ENCODE measurements at places on chromosomes 11 and 22.

- DNase-seq: no peak
These were observed 108.5 kb upstream of the USP47 start for GRCh38 chr11:11733246-11733747.

- DNase-seq: no peak
These were observed 214.0 kb upstream of the SYN3 start for GRCh38 chr22:33272180-33272579.

DNA sequence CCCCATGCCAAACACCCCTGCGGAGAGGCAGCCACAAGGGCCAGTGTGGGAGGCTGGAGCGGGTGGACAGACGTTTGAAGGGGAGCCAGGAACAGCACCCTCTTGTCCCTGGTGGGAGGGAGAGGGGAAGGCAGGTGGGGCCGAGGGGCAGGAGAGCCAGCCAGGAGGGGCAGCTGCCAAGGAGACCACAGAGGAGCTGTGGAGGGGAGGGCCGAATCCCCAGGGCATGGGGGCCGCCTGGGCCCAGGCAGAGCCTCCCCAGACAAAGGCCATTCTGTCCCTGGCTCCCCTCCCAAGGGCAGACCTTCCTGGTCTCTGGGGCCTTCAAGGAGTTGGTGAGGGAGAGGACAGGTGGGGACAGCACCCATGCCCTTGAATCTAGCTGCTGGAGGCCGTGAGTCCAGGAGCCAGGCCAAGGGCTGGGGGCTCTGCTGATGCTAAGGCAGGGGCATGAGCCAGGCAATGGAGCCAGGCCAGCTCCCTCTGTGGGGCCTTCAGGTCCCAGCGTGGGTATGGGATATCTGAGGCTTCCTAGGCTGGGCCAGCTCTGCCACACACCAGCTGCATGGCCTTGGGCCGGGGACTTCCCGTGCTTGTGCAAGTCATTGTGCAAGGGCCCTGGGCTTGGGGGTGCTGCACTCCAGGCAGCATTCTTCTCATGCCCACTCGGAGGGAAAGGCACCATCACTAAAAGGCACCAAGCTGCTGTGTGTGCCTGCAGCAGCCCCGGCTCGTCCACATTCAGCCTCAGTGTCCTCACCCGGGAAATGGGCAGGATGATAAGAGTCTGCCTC, 11.4 kb downstream of the EMID1 start:
- DNase-seq: peak; percentile 33

DNA sequence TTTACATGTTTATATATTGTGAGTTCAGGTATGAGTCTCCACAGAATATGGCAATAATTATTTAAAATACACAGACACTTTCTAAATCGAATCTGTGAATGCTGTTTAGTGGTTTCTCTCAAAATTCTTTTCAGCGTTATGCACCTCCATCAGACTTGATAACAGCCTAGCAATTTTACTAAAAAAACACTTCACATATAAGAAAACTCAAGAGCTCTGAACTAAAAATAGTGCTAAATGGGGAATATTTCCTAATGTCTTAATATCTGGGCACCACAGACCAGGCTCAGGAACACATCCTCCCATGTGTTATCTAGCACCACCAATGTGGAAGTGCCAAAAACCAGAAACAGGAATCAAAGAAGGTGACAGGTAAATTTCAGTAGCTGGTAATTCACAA, 47.9 kb downstream of the ARHGAP32 start:
- no peak for DNase-seq

DNA sequence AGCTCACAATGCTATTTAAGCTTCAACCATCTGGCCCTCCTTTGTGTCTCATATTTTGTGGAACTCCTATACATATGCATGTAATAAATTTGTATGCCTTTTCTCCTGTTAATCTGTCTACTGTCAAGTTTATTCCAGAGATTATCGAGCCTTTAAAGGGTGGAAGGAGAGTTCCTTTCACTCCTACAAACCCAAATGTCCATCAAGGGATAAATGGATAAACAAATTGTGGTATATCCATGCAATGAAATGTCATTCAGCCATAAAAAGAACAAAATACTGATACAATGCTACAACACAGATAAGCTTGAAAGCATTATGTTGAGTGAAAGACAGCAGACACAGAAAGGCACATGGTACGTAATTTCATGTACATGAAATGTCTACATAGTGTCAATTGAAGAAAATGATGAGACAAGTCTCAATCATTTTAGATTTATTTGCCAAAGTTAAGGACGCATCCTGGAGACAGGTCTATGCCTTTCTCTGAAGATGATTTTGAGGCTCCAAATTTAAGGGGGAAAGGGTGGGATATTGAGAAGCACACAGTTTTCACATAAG, 17.7 kb upstream of the FEZ1 start:
- DNase-seq: no peak

DNA sequence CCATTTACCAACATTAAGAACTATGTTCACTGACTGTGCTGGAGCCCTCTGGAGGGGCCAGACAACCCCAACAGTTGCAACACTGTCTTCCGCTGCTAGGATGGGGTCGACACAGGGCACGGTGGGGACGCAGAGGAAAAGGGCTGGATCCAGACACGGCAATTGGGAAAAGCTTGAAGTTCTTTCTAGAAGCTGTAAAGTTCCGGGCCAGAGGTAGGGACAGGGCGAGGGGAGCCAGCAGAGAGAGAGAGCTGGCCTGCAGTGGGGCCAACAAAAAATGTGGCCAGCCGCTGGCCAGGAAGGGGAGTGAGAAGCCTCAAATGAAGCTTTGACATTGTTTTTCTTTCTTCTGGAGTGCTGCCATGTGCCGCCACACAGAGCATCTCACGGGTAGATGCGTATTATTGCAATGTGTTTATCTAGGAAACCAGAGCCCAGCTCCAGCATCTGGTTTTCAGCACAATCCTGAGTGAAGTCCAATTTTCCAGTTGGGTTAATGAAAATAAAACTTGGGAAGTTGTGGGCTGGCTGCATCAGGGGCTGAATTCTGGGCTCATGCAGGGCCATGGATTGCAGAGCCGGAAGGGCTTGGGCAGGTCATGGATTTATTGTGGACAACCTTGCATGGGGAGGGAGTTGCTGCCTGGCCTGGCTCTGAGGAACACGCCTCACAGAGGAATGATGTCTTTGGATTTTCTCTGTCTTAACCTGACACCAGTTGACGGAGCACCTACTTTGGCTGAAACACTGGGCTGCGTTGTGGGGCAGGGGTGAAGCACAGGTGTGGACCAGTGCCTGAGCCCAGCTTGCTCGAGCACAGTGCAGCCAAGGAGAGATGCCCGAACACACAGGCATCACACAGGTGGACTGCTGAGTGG, 67.6 kb upstream of the AMPD3 start:
- peak; percentile 86 for DNase-seq

DNA sequence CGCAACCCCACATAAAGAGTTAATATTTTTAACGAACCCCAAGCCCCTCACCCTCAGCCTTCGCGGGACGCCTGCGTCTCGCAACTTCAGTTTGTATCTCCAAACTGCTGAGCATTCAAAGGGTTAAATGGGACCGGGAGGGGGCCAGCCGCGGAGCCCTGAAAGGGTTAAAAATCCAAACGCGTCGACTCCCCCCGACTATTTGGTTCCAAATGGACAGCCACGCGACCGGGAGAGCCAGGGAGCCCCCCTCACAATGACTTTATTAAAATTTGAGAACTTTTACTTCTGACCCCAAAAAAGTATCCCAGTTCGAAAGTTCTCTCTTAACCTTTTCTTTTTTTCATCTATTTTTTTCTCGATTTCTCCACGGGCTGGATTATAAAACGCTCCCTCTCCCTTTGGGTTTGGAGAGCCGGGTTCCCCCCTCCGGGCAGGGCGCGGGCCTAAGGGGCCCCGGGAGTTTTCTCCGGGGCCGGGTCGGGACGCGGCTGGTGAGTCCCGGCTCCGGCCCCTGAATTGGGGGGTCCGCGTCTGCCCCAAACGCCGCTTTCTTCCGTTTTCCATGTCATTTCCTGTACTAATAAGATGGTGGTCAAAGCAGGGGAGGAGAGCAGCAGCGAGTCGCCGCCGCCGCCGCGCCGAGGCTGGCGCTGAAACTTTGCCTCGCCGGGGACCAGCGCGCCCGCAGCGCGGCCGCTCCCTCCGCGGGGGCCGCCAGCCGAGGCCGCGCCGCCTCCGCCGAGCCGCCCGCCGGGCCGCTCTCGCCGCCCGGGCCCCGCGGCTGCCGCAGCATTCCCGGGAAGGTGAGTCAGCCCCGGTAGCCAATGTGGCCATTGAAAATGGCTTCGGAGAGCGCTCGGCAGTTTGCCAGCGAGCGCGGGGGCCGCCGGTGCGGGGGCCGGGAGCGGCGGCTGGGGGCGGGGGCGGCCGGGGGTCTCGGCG, at the start of gene PRDM11:
Gene PRDM11 (plus strand): TSS at position 568 of the 945 bp plus-strand sequence. CDS start 35,128 bp downstream, outside the sequence.
- DNase-seq: peak; percentile 86

DNA sequence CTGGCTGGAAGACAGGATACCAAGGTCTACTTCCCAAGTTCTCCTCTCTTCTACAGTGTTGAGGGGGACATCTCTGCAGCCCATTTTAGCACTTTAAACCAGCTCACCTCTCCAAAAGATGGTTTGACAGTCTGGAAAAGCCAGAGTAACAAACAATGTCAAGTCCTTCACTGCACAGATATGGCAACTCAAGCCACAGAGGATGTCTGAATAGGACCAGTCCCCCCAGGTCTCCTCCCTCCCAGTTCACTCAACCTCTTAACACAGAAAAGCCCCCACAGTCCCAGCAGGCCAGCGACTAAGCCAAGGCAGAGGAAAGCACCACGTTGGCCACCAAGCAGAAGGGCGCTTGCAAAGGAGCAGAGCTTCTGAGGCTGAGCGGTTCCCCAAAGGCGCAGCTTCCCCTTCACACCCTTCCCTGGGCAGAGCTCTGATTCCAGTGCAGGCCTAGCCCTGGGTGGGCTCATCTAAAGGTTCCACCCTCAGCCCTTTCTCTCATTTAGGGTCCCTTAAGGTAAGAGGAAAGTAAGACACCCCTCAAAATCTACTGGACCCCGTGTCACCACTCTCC, 62.7 kb downstream of the PAK1 start:
- peak; percentile 34 for DNase-seq

- no peak for DNase-seq
These were observed 935.4 kb downstream of the TBC1D22A start for GRCh38 chr22:47697861-47698260.

DNA sequence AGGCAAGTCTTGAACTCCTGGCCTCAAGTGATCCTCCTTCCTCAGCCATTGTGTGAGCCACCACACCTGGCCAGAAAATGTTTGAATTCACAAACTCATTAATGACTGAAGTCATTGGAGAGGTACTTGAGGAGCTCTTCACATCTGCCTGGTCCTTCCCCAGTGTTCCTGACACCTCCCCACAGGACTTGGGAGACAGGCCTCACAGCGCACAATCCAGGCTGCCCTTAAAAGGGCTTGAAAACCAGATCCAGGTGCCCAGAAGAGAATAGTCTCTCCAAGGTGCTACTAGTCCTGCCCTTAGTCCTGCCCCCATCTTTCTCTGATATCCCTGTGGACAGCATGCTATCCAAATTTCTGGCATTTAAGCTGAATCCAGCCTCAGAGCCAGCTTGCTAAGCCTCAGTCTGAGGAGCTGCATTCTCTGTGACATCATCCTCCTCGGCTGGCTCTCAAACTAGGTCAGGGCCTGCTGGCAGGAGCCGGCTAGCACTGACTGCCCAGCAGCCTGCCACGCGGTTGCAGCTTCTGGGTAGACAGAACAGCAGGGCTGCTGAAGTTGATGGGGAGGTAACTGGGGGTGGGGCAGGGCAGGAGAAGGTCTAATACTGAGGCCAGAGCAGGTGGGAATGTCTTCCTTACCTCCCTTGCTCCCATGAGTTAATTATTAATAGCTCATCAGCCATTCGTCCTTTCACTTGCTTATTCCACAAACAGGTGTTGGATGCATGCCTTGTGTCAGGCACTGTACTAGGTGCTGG, 35.3 kb upstream of the NECTIN1 start:
- peak; percentile 79 for DNase-seq

- peak; percentile 84 for DNase-seq
These were observed 75.3 kb downstream of the FBLN1 start for GRCh38 chr22:45577746-45578523.

GRCh38 chr11:133896028-133896427, 50.7 kb upstream of the SPATA19 start:
- DNase-seq: peak; percentile 32

DNA sequence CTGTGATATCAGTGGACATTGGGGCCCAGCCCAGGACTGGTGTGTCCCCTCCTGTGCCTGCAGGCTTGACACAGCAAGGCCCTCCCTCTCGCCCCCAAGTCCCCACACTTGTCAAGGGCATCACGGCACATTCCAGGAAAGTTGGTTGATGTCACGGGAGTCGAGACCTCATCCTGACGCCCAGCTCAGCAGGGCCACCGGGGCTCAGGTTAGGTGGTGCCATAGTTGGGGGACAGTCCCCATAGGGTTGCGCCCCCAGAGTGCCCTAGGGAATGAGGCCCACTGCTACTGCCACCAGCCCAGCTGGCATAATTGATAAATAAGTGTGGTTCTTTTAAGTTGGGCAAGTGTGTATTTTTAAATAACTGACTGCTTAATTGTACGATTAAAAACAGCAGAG, 28.3 kb upstream of the GRAMD4 start:
- no peak for DNase-seq

All from tibial artery (tissue), 4 donors.